ENCODE measurements at places on chromosomes 7 and 10.

DNA sequence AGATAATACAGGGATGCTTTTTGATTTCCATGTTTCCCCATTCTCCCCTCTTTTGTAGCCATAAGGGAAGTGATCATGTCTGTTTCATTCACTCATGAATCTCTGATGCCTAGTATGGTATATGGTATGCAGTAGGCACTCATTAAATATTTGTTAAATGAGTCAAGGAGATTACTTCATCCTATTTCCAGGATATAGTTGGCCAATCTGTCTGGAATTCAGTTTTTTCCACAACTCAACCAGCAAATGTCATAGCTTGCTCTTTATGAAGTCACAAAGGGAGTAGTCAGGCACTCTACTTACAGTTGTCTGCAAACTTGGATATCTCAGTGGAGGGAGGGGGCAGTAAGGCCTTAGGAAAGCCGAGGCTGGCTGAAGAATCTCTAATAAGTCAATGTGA lies 853.6 kb downstream of the LRMDA start:
- DNase-seq: no peak

DNA sequence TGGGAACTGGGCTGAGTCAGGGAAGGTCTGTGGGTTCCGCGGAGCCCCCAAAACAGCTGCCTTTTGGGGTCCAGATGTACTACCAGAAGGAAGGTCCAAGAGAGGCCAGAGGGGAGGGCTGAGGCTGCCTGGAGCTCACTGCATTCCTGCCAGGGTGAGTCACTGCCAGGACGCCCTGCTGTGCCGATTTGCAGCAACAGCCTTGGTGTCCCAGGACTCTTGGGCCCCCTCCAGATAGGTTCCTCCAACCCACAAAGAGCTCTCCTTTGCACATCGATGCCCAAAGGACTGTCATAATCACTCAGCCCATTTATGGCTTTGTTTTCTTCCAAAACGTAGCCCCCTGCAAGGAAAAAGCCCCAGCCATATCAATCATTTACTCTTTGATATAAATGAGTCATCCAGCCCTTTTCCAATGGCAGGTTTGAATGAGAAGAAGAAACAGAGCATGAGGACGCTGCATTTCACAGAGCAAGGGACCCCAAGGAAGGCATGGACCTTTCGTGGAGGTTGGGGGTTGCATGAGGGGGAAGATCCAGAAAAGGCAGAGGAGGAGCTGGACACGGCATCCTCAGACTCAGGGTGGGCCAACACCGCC lies 32.2 kb upstream of the COL13A1 start:
- no peak for DNase-seq

GRCh38 chr7:55965100-55965470 lies 700 bp downstream of the NIPSNAP2 start:
- DNase-seq: no peak

- DNase-seq: no peak
Measured at GRCh38 chr10:120181154-120181553, 275.9 kb upstream of the PLPP4 start.

DNA sequence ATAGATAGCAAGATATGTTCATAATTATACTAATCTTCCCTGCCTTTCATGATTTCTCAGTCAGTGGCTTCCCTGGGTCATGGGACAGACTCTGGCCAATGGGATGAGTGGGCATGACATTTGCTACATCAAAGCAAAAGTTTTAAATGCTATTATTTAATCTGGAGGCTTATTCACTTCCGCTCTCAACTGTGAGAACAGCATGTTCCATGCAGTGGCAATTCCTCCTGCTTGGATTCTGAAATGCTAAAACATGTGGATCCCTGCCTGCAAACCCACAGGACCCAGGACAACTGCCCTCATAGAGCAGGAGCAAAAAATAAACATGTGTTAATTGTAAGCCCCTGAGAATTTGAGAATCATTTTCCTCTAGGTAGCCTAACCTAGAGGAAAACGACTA lies 1412.4 kb upstream of the CELF2 start:
- no peak for DNase-seq

DNA sequence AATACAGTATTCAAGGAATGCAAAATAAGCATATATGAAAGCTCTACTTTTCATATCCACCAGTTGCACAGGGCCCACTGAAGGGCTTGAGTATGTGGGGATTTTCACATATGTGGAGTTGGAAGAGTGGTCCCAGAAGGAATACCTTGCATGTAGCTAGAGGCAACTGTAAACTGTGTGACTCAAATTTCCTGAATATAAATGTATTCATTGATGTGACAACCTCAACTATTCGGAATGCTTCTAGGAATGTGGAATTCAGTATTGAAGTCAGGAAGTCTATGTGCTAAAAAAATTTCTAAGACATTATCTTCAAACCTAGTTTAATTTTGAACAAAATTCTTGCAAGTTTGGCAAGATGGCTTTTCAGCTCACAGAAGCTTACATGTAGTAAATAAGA lies 695.5 kb upstream of the SEMA3D start:
- DNase-seq: no peak

DNA sequence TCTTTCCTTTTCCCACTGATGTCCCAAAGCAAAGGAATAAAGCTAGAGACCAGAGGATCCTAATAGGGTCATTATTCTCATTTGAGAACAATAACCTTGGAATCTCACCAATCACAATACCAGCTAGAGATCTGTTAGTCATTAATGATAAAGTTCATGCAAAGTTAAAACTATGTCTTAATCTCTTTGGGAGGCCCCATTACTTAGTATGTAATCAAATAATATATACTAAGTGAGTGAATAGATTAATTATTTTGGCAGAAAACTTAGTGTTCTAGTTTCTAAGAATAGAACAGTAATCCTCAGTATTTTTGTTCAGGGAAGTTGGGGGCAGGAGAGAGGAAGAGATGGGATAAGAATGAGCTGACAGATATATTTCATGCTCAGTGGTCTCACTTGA lies 227.2 kb downstream of the MTERF1 start:
- no peak for DNase-seq

DNA sequence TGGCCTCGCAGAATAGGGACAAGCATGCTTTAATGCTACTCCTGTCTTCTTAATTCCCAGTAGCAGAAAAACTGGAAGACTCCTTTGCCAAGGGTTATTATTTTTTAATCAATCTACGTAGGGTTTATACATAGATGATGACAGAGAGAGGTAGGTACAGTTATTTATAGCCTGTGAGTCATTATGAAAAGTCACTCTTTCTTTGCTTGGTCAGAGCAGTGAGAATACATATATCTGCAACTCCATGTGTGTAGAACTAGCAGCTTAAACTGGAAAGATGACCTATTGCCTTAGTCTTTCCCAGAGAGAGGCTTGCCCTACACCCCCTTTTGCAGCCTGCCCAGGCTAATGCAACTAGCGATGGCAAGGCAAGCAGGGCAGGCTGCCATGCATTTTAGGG lies 1050.6 kb downstream of the NRG3 start:
- no peak for DNase-seq
